ENCODE measurements at places on chromosomes 2 and 18.

DNA sequence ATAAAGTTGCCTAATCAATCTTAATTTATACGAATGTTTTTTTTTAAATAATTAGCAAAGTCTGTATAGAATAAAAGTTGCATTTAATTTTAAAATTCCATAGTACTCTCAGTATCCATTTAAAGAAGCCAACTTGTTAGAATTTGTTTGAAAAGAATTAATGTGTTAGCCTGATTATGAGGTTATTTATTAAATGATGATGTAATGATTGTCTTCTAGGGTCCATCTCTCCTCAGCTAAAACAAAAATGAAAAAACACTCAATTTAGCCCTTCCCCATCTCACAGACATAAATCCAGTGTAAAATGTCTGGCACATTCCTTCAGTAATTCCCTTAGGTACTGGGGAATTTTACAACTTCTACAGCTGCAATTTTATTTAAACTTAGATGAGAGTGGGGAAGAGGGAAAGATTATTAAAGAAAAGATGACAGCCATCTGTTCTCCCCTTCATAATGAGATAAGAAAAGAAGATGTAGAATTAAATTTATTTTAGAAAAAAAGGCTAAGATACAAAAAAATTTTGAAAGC lies 68.6 kb downstream of the BARD1 start:
- DNase-seq, result no peak

GRCh38 chr2:79750321-79750720 lies 237.5 kb downstream of the CTNNA2 start:
- no peak for DNase-seq

GRCh38 chr2:6968319-6969100 lies 51.3 kb downstream of the RNF144A start:
- DNase-seq, result no peak

DNA sequence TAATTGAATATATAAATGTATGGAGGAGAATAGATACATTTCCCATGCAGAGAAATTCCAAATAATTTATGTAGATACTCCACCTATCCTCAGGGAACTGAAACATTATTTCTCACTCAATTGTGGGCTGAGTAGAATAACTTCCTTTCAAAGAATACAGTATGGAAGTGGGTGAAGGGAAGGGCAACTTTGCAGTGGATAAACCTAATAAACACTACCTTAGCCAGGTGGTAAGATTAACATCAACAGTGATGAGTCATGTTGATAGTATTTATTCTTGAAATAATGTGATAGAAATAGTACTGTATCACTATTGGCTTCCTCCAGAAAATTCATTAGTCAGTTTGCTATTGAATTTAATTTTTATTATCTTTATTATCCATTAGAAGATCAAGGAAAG lies 716.4 kb upstream of the CHAC2 start:
- DNase-seq, result no peak

DNA sequence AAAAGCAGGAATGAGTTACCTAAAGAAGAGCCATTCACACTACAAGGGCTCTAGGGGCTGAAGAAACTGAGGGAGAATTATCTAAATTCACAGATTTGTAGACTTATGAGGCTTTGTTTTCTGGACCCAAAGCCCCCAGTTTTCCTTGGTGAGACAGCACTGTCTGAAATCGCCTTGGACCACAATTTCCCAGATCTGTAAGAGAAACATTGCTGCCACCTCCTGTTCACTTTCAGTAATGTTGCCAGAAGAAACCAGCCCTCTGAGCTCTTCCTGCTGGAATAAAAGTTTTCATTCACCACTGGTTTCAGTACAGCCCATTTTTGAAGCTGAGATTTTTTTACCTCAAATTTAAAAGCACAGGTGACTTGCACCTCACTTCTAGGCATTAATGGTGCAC lies 169.2 kb downstream of the CDH20 start:
- peak; percentile 41 for DNase-seq

DNA sequence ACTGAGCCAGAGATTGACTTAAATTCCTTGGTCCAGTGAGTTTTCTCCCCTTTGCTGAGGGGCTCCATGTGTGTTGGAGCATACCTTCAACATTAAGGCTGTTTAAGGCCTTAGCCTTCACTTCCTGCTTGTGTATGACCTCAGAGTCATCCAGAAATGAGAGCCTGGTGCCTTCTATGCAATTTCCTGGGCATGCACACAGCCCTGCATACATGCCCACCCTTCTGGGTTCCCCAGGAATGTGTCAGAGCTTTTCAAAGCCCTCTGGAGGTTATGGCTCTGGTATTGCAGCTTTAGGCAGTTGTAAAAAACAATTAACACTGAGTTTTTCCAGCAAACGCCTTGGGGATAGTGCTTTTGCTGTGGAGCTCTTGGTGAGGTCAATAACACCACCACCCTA lies 16.7 kb downstream of the IL1R1 start:
- no peak for DNase-seq

- DNase-seq, result no peak
Measured at GRCh38 chr18:76670564-76671288, 151.6 kb upstream of the ZNF236 start.

GRCh38 chr2:240594511-240595380 lies 8.2 kb downstream of the CAPN10 start:
- DNase-seq, result no peak

DNA sequence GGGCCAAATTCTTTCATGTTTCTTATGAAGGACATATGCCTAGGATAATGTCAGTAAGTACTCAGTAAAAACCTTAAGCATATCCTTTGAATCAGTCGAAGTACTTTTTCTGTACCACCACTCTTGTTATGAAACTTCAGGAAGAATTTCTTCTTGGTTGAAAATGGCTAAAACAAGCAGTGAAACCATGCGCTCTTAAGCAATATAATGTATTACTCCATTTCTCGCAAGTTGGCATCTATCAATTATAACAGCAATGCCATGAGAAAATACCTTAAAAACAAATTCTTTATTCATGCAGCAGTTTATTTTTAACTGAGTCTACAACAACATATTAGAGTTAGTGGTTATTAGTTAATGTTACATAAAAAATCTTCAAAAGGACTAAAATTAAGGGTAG lies 41.0 kb downstream of the SLC66A3 start:
- no peak for DNase-seq

GRCh38 chr2:47499621-47500309 lies 96.8 kb downstream of the MSH2 start:
- DNase-seq, result no peak

DNA sequence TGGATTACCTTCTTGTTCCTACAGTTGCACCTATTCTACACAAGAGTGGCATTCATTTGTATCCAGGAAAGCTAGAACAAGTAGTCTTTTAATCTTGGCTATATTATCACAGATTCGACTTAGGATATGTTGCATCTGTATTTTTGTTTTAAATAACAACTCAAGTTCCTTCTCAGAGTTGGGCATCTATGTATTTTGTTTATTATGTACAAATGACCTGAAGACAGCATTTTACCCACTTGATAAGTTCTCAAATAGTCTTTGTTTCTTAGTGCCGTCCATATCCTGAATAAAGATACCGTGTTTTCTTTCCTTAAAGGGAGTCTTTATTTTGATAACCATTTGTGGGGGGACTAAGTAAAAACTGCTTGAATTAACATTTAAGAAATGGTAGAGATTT lies 2.9 kb downstream of the ITPRID2 start:
- DNase-seq, result no peak

All from AG09309 (cell line).